ENCODE measurements at places on chromosomes 13 and 19. TPM values are rescaled to one million over a fixed set of nuclear protein-coding genes. Genes with fewer than 3 reads are reported as not detected.

Gene KLK1
- polyA plus RNA-seq = not detected

Gene MBD3L2
- not detected for polyA plus RNA-seq

Gene TNNI3
- polyA plus RNA-seq = not detected

Gene ALKBH6
- 17.7 TPM for polyA plus RNA-seq

Gene PSG5
- not detected for polyA plus RNA-seq

Gene DGKH
- polyA plus RNA-seq = 0.88 TPM

Gene SMAD9
- polyA plus RNA-seq = 14.8 TPM

Gene ZNF761
- 2.8 TPM for polyA plus RNA-seq

Gene STOML3
- not detected for polyA plus RNA-seq

Gene FGF21
- polyA plus RNA-seq = 3.6 TPM

Gene AP2S1
- polyA plus RNA-seq = 223 TPM

Gene LRRC63
- polyA plus RNA-seq = not detected

Gene VSTM1
- polyA plus RNA-seq = not detected

Gene PLPP2
- polyA plus RNA-seq = 90.8 TPM

Gene CYP4F12
- polyA plus RNA-seq = 0.73 TPM

Gene KLK10
- 0.71 TPM for polyA plus RNA-seq

Gene WDR87
- polyA plus RNA-seq = not detected

Gene EPSTI1
- 1.4 TPM for polyA plus RNA-seq

Gene SYCN
- not detected for polyA plus RNA-seq

Gene UPF3A
- polyA plus RNA-seq = 45.2 TPM

Gene UQCRFS1
- polyA plus RNA-seq = 87.3 TPM

Gene CCDC70
- polyA plus RNA-seq = not detected

Gene ZSCAN18
- polyA plus RNA-seq = 158 TPM

Gene LYPD3
- 3.2 TPM for polyA plus RNA-seq

Gene ZNF540
- polyA plus RNA-seq = 1.8 TPM

Gene FFAR1
- polyA plus RNA-seq = not detected

Gene APC2
- polyA plus RNA-seq = 69.7 TPM

Gene COMP
- polyA plus RNA-seq = not detected

Gene FUZ
- polyA plus RNA-seq = 89.3 TPM

Gene IL17D
- 17.0 TPM for polyA plus RNA-seq

Gene TMC4
- 4.1 TPM for polyA plus RNA-seq

Gene FAM216B
- not detected for polyA plus RNA-seq

Gene ZSCAN22
- 1.4 TPM for polyA plus RNA-seq

Gene CKM
- 6.1 TPM for polyA plus RNA-seq

Gene TMEM221
- 1.3 TPM for polyA plus RNA-seq

Gene LHFPL6
- 26.4 TPM for polyA plus RNA-seq

Gene C19orf38
- 1.9 TPM for polyA plus RNA-seq

Gene UBE2L5
- not detected for polyA plus RNA-seq

Gene LILRA5
- polyA plus RNA-seq = 0.56 TPM

Gene FGF9
- 2.0 TPM for polyA plus RNA-seq

Gene DYRK1B
- 51.3 TPM for polyA plus RNA-seq

Gene ZNF730
- polyA plus RNA-seq = 1.2 TPM

Gene KLK3
- polyA plus RNA-seq = not detected

Data from brain (organoid and tissue), 16 donors.